ENCODE measurements at places on chromosomes 4 and X.

DNA sequence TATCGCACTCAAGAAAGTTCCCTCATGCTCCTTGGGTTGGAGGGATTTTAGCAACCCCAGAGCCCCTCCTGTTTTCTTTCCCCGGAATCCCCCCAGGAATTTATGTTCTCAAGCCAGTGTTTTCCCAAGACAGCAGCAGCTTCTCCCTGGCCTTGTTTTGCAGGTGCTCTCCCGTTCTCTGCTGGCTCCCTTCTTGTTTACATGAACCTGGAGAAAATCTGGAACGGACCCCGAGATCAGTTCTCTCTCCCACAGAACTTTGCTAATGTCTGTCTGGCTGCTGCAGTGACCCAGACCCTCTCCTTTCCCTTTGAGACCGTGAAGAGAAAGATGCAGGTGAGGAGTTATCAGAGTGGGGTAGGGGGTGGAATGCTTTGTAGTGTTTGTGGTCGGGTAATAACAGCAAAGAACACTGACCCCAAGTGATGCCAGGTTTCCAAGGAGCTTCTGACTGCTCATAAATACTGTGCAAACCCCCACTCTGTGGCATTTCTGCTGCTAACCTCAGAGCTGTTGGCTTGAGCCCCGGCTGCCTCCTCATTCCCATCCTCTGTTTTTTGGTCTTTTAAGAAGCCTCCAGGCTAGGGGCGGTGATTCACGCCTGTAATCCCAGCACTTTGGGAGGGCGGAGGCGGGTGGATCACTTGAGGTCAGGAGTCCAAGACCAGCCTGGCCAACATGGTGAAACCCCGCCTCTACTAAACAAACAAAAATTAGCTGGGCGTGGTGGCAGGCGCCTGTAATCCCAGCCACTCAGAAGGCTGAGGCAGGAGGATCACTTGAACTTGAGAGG lies 11.1 kb downstream of the SLC25A43 start:
- DNase-seq = no peak

GRCh38 chr4:187158003-187158402 lies 434.3 kb upstream of the FAT1 start:
- no peak for DNase-seq

DNA sequence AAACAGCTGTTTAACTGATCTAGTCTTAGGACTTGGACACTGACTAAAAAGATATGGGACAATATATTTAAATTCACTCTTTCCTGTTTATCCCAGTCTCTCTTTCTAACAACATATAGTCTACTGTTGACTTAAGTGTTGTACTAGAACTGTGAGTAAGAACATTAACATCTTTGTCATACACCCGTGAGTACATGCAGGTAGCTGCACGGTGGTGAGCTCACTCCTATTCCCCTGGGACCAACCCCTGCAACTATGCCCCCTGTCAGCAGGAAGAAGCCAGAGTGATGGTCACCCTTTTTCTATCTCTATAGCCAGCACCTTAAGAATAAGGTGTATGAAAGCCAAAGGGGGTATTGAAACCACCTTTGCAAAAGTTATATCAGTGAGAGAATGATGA lies 17.6 kb downstream of the TBL1X start:
- no peak for DNase-seq

GRCh38 chr4:37892641-37893040 lies 1.8 kb downstream of the TBC1D1 start:
- peak; percentile 30 for DNase-seq

GRCh38 chr4:183391204-183391603 lies 53.2 kb upstream of the CDKN2AIP start:
- DNase-seq = no peak

DNA sequence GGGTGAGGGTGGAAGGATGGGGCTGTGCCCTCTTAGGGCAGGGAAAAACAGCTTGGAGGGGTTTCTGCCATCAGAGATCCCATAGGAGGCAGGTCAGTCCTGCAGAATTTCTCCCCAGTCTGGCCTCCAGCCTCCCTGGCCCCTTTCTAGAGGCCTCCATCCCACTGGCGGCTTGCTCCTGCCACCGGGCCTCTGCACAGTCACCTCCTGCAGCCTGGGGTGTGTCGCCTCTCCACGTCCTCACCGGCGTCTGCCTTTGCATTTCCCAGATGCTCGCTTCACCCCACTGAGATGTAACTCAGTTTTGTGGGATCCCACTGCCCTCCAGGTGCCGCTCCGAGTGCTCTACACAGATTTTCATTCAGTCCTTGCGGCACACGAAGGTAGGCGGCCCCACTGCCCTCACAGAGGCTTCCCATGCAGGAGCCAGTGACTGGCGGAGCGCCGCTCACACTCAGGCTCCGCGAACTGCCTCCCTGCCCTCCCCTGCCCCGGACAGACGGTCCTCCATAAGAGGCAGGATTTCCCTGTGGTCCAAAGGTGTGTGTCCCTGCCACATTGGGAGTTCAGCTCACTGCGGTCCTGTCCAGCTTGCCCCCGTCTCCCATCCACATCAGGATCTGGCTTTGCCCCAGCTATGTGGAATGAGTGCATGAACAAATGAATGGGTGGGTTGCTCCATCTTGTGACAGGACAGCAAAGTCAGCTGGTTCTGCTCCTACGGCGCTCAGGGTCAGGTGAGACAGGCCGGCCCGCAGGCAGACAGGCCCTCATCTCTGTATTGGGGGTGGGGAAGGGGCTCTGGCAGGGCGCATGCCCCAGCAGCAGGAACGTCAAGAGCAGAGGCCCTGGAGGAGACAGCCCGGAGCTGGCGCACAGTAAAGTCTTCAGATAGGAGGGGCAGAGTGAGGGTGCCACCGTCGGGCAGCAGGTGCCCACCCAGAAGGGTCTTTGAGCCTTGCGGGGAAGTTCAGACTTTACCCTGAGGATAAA lies 2.7 kb upstream of the TMEM271 start:
- no peak for DNase-seq

GRCh38 chr4:94409962-94410361 lies 41.8 kb upstream of the PDLIM5 start:
- no peak for DNase-seq

DNA sequence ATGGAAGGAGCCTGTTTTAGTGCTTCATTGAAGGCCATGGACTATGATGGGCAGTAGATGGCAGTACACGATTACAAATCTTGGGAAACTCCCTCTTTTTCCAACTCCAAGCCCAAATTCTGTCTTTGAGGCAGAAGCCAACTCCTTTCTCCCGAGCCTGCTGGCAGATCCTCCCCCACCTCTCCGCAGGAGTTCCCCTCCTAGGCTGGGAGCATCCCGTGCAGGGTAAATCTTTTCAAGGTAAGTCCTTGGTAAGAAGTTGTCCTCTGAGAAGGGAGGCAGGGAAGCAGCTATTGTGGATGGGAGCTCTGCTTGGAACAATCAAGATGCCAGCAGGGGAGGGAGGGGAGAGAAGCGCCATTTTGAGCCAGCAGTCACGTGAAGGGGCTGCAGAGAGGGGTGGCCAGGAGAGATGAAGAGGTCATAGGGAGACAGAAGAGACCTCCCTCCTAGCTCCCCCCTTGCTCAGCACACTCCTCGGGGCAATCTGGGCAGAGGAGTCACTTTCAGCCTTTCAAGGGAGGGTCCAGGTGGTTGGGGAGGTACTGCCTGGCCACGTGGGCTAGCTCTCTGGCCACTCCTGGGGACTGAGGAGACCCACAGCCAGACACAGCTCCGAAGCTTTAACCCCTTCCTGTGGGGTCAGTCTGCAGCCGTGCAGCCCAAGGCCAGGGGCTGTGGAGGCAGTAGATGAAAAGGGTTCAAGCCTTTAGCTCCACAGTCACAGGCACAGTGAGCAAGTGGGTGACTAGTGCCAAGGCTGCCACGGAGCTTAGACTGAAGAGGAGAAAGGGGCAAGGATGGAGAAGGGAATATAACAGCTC lies 9.6 kb downstream of the CC2D2A start:
- no peak for DNase-seq

GRCh38 chr4:69546134-69546765 lies 50.5 kb upstream of the UGT2B4 start:
- no peak for DNase-seq

DNA sequence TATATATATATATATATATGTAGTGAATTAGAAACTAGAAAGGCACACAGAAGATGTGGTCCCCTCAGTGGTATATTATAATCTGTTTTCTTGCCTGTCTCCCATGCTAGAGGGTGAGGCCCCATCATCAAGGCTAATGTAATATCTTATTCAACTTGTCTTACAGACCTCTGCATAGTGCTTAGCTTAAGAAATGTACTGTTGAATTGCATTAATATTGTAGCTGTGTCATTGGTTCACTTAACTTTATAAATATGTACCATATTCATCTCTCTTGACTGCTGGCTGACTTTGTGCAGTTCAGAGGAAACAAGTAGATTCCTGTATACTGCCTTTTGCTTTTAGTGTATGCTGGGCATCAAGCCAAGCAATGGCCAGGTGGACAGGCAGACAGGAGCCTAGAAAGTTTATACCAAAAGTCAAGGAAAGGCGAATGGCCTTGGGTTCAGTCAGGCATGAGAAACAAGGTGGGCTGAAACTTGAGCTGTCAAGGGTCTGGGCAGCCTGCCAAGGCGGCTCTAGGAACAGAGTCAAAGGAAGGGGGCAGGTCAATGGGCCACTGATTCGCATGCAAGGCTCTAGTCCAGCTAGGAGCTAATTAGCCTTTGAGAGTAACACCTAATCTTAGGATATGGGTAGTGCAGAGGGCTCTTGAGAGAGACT lies 78.8 kb upstream of the LEF1 start:
- no peak for DNase-seq

DNA sequence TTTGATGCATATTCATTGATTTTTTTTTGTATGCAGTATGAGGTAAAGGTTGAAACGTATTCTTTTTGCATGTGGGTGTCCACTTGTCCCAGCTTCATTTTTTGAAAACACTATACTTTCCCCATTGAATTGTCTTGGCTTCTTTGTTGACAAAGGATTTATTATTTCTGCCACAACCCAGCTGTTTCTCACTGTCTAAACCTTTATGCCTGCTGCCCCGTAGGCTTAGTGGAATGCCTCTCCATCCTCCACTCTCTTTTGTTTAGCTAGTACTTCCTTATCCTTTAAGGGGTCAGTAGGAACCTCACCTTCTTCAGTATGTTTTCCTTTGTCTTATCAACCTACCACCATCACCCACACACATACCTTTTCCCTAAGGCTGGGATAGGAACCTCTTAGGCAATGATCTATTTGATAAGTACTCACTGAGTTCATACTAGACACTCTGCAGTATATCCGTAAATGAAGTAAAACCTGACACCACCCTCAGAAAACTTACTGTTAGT lies 8.5 kb downstream of the FMR1 start:
- no peak for DNase-seq

- DNase-seq = no peak
Measured at GRCh38 chr4:80393970-80394250, 58.4 kb downstream of the CFAP299 start.

GRCh38 chrX:39903937-39904336 lies 193.8 kb downstream of the BCOR start:
- DNase-seq = no peak

DNA sequence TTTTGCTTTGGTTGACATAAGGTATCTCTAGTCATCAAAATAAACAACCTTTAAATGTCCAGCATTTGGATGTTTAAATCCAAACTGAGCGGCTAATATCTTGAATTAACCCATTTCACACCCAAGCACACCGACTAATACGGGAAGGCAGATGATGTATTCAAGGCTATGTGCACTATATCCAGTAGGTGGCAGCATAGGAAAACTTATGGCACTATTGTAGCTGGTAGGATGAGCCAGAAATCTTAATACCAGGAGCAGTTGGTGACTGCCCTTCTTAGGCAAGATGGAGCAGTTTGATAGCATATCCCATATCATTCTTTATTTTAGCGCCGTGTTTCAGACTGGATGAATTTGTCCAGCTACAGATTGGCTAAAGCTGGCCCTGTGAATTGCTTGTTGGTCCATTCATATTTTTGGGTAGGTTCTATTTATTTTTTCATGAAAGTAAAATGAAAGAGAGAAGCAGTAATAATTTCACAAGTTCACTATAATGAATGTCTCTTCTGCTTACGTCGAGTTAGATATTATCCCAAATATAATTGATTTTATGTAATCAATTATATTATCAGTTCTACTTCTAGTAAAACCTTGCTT lies 24.4 kb downstream of the UCHL1 start:
- peak; percentile 59 for DNase-seq

- DNase-seq = no peak
Measured at GRCh38 chr4:115126491-115126890, 13.1 kb upstream of the NDST4 start.

DNA sequence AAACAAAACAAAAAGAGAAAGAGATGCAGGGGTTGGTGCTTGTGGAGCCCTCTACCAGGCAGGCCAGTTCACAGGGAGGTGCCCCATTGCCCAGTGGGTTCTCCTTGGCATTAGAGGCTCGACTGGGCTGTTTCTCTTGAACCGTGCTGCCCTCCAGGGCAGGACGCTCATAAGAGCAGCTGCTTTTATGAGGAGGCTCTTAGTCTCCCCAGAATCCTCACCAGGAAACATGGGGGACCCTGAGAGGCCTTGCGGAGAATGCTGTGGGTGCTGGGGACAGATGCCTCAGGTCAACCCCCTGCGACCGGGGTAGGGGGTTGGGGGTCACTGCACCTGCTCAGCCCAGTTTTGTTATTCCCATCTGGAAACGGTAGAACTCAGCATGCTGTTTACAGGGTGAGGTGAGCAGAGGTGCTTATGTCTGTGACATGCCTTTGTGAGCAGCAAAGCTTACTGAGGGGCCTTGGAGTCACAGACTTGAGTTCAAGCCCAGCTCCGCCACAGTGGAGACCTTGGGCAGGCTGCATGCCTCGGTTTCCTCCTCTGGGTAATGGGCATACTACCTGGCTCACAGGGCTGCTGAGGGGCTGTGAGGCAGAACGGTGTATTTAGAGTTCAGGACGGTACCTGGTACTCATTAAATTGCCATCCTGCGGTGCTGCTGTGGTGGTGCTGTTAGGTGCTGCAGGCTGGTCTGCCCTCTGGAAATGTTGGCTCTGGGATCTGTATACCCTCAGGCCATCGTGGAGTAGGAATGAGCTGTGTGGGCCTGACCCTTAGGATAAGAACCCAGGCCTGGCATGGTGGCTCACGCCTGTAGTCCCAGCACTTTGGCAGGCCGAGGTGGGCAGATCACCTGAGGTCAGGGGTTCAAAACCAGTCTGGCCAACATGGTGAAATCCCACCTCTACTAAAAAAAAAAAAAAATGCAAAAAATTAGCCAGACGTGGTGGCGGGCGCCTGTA lies 5.7 kb downstream of the TBC1D14 start:
- DNase-seq = no peak

- DNase-seq = no peak
Measured at GRCh38 chr4:40409835-40410234, 74.7 kb downstream of the CHRNA9 start.

DNA sequence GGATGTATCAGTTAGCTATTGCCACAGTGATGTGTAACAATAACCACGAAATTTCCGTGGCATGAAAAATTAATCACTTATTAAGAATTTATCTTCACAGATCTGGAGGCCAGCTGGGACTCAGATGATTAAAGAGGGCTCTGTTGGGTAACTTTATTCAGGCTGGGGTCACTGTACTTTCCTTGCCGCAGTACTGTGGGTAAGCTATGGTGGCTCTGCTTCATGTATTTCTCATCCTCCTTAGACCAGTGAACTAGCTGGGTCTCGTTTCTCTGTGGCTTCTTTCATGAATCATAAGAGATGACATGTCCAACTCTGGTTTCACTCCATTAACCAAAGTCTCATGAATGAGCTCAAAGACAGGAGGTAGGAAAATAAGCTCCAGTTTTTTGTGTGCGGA lies 13.5 kb downstream of the TEX13B start:
- DNase-seq = no peak

All from GM18507 (cell line).